ENCODE measurements at places on chromosomes 4 and X.

DNA sequence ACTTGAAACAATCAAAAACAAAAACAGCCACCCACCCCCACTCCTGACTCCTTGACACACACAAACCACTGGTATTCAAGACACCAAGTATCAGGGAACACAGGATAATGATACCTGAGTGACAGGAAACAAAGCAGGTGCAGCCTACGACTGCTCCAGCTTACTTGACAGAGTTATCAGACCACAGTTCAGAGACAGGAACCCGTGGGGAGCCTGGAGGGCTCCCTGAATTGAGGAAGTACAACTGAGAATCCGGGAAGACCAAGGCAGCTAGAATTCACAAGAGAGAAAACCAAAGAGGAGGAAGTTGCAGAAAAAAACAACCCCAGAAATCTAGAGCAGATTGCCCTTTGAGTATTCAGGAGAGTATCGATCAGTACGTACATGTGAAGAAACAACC is 20.5 kb downstream of the COMMD8 start:
- no peak for DNase-seq

- no peak for DNase-seq
Observed at GRCh38 chr4:123127875-123128274, 205.5 kb upstream of the NUDT6 start.

- DNase-seq = no peak
Observed at GRCh38 chrX:139974471-139974870, 9.2 kb upstream of the CXorf66 start.

GRCh38 chr4:20687864-20688263 is 12.4 kb upstream of the PACRGL start:
- no peak for DNase-seq

DNA sequence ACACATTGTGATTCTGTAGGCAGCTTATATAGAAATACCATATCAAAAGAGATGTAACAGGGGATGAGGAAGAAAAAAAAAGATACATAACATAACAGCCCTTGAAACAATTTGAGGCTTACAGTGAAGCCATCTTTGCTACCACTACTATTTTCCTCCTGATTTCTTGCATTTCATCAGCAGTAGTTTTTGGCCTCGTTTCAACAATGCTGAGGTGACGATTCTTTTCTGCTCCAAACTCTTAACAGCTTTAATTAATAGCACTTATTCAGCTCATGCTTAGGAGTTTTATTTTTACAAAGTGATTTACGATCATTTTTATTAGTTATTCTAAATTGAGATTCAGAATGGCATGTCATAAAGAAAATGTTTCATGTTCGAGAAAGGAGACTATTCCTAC is 163.2 kb downstream of the DCK start:
- DNase-seq = no peak

DNA sequence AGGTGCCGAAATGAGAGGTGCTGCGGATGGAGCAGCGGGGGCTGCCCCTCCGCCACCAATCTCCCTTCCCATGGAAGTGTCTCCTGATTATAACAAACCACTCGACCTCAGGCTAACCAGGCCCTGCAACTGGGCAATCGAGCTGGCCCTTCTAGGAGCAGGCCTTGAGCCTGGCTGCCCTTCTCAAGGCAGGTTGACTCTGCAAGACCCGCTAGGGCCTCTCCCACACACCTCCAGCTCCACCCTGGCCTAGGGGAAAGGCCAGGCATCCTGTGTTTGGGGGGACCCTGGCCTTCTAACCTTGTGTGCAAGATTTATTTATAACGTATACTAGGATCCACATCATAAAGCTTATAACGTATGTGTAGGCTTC is 3.7 kb upstream of the BCOR start:
- no peak for DNase-seq

- no peak for DNase-seq
Observed at GRCh38 chr4:176745902-176746301, 46.8 kb downstream of the VEGFC start.

DNA sequence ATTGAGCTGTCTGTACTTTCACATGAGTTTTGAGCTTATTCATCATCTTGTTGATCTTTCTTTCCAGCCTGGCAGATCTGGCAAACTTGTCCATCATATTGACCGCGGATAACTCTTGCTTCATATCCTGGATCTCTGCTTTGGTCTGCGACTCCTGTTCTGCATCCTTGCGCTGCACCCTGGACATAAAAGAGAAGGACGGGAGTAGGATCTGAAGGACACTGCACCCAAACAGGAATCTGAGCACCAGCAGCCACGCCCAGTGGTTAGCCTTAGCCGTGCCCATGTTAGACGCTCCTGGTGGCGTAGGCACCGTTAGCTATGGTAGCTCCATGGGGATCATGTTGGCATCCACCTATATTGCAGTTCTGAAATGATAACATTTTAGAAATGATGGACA is 56.6 kb downstream of the LARP7 start:
- DNase-seq = no peak

- DNase-seq = no peak
Observed at GRCh38 chr4:139025841-139026240, 10.3 kb downstream of the NOCT start.

DNA sequence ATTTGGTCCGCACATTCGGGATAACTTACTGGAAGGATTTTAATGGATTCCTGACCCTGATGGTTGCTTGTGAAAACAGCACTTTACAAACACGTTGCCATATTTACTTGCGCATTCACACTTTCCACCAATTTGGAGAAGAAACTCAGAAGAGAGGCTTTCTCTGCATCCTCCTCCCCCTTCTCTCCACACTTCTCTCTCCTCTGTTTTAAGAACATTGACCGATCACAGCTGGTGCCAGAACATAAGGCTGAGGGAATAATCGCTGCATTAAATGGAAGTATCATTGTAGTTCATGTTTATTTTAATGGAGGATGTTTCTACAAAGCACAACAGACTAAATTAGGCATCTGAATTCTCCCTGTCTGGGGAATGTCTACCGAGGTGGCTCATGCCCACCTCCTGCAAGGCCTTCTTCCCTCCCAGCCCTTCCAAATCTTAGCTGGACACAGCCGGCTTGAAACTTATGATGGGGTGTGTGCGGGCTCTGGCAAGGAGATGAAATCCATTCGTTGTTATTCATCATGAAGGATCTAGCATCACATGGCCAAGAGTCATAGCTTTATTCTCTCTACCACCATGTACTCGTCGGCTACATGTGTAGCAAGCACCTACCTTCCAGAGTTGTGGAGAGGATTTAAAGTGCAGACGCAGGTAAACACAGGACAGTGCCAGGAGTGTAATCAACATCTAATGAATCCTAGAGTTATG is 204.1 kb downstream of the LDB2 start:
- DNase-seq = no peak

DNA sequence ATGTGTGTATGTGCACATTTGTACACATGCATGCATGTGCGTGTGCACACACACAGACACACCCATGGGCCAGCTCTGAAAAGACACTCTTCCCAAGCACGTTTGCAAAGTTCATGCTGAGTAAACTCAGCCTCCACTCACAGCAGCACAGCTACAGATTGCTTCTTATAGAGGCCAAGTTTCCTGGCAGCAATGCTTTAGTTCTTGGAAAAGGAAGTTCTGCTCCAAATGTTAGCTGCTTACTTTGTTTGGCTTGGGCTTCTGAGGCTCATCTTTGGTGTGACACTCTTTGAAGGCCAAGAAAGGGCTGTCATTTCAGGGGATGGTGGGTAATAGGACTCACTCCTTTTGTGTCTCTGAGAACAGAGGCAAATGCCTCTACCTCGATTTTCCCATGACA is 6.6 kb downstream of the PLP1 start:
- no peak for DNase-seq

GRCh38 chr4:155353923-155354540 is 22.7 kb downstream of the MAP9 start:
- peak; percentile 41 for DNase-seq

GRCh38 chrX:39196192-39197102 is 395.2 kb downstream of the MID1IP1 start:
- DNase-seq = no peak

- no peak for DNase-seq
Observed at GRCh38 chr4:172826861-172827260, 341.8 kb upstream of the GALNT7 start.

DNA sequence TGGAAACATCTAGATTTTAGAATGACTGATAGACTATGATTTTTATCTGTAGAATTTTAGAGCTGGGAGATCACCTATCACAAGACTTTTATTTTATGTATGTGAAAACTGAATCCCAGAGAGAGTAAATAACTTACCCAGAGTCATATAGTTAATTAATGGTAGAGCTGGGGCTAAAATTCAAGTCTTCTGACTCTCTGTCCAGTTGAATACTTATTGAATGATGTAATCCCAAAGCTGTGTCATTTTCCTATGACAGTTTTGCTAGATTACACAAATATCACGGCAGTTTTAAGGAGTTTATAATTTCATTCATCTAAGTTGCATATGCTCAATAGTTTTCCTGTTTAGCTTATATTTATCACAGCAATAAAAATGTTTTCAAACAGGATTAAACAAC is 6.7 kb downstream of the NRK start:
- no peak for DNase-seq

DNA sequence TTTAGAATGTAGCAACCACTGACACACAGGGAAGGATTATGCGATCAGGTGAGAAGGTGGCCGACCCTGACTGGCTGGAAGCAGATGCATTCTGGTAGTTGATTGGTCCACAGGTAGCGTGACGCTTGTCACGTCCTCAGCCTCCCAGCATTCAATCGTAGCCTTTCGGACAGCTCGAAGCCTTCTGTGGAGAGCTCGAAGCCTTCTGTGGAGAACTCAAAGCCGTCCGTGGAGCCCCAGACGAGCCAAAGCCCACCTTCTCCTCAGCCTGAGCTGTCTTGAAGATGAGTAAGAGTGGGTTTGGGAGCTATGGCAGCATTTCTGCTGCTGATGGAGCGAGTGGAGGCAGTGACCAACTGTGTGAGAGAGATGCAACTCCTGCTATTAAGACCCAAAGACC is 319 bp downstream of the RPA4 start:
- DNase-seq = no peak

- no peak for DNase-seq
Observed at GRCh38 chrX:20046864-20047263, 56.0 kb upstream of the BCLAF3 start.

GRCh38 chr4:150302553-150302952 is 224.3 kb downstream of the DCLK2 start:
- no peak for DNase-seq

GRCh38 chr4:128917781-128918180 is 108.3 kb downstream of the JADE1 start:
- no peak for DNase-seq

GRCh38 chr4:124863040-124863545 is 150.6 kb upstream of the ANKRD50 start:
- DNase-seq = no peak

DNA sequence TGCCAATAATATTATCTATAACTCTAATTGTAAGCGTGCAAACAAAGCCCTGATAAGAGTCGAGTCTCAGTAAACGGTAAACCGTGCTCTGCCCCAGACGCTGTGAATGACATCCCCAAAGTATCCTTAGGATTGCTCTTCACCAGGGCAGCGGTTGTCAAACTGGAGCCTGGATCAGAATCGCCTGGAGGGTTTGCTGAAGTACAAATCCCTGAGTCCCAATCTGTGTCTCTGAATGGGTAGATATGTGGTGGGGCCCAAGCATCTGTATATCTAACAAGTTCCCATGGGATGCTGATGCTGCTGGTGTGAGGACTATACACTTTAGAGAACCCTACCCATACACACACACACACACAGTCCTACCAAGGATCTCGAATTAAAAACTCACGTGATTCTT is 813 bp upstream of the APBB2 start:
- DNase-seq = no peak

DNA sequence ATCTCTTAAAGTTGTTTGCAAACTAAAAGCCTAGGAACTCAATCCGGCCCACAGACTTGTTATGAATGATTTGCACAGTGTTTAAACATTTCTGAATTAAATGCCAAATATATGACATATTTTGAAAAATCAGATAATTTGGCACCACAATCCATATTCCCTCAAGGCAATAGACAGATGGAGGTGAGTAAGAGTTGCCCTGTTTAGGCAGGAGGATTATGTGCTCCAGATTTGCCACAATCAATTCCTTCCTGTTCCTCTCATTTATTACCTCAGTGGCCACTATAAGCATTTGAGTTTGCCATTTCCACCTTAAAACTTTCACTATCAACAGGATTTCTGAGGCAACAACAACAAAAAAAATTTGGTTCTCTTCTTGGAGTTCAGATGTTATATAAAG is 18.7 kb downstream of the UBA6 start:
- DNase-seq = no peak

DNA sequence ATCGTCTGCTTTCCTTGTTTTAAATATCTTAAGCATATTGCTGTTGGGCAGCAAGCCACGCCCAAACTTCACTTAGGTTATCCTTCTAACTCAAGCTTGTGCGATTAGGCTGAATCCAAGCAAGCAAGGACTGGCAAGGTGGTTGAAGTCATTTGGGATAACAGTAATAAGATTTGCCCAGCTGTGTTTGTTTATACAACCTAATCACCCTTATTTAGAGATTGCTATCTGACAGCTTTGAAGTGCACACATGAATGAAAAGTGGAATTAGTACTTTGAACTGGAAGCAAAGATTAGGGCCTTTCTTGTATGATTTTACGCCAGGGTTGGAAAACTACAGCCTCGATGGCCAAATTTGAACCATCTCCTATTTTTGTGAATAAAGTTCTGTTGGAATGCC is 182.1 kb downstream of the ASB9 start:
- no peak for DNase-seq

DNA sequence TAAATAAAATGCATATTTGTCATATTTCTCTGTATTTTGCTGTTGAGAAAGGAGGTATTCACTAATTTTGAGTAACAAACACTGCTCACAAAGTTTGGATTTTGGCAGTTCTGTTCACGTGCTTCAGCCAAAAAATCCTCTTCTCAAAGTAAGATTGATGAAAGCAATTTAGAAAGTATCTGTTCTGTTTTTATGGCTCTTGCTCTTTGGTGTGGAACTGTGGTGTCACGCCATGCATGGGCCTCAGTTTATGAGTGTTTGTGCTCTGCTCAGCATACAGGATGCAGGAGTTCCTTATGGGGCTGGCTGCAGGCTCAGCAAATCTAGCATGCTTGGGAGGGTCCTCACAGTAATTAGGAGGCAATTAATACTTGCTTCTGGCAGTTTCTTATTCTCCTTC is 3.3 kb downstream of the HTT start:
- no peak for DNase-seq

- no peak for DNase-seq
Observed at GRCh38 chr4:3630598-3631543, 98.6 kb upstream of the LRPAP1 start.

- DNase-seq = no peak
Observed at GRCh38 chr4:154946113-154946512, 165.0 kb downstream of the RBM46 start.

DNA sequence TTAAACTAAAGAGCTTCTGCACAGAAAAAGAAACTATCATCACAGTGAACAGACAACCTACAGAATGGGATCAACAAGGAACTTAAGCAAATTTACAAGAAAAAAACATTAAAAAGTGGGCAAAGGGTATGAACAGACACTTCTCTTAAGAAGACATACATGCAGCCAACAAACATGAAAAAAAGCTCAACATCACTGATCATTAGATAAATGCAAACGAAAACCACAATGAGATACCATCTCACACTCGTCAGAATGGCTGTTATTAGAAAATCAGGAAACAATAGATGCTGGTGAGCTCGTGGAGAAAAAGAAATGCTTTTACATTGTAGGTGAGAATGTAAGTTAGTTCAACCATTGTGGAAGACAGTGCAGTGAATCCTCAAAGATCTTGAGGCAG is 27.8 kb downstream of the PAPSS1 start:
- DNase-seq = no peak

Data from HEK293T (cell line).